ENCODE measurements at places on chromosomes 6 and 20.

GRCh38 chr6:21034345-21034744, 500.1 kb downstream of the CDKAL1 start:
- DNase-seq, result no peak

GRCh38 chr6:36150283-36150682, 20.0 kb downstream of the MAPK13 start:
- DNase-seq, result no peak

- no peak for DNase-seq
Observed at GRCh38 chr6:146884728-146885127, 286.0 kb downstream of the ADGB start.

DNA sequence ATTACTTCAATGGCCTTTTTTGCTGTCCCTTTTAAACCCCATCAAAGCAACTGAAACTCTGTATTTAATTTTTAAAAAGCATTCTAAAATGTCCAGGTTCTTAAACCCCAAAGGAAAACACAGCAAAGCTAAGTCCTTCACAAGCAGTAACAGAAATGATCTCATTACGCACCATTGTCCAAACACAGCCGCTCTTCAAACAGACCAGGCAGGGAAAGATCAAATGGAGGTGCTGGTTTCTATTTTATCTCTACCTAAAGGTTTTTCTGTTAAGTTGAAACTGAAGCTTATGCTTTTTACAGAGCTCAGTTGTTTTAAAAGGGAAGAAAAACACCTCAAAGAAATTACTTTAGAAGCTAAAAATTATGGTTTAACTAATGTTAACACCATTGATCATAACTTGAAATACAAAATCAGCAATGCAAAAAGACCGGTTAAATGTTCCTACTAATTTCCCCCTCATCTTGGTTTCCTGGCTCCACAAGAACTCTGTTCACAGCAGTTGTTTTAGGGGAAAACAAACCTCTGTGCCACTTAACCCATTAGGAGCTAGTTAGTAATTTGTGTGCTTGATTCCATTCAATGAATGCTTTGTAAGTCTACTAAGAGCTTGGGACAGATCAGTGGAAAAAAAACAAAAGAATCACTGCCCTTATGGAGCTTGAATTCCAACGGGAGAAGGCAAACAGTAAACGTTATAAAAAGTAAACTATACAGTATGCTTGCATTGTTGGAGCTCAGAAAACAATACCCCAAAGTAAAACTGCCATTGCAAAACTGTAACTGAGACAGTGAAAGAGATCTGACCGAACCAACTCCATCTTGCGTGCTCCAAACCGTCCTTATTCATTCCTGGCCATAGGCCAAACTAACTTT, 87.4 kb downstream of the CD24 start:
- no peak for DNase-seq

DNA sequence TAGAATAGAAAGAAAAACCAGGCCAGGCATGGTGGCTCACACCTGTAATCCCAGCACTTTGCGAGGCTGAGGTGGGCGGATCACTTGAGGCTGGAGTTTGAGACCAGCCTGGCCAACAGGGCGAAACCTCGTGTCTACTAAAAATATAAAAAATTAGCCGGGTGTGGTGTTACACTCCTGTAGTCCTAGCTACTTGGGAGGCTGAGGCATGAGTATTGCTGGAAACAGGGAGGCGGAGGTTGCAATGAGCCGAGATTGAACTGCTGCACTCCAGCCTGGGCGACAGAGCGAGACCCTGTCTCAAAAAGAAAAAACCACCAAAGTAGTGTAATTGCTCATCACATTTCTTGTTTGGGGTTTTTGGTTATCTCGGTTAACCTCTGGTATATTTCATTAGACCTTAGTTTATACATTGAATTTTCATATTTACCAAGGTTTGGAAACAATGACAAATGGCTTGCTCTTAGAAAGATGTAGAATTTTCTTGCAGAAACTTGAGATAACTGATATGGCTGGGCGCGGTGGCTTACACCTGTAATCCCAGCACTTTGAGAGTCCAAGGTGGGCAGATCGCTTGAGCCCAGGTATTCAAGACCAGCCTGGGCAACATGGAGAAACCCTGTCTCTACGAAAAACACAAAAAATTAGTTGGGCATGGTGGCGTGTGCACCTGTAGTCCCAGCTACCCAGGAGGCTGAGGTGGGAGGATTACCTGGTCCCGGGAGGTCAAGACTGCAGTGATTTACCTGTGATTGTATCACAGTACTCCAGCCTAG, 14.2 kb downstream of the ITCH start:
- no peak for DNase-seq

DNA sequence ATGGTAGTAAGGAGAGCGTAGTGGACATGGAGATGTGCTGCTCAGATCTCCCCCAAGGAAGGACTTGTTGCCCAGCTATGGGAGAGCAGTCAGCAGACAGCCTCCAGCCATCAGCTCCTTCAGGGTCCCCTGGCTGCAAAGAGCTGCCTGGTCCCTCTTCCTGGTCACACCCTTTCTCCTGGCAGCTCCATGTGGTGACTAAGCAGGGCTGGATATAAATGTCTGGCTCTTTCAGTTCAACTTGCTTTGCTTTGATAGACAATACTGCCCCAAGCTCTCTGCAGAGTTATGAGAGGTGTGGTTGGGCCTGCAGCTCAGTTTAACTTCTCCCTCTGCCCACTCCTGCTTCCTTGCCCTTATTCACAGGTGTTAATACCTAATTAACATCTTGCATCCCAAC, 64.1 kb upstream of the DDR1 start:
- DNase-seq, result no peak

DNA sequence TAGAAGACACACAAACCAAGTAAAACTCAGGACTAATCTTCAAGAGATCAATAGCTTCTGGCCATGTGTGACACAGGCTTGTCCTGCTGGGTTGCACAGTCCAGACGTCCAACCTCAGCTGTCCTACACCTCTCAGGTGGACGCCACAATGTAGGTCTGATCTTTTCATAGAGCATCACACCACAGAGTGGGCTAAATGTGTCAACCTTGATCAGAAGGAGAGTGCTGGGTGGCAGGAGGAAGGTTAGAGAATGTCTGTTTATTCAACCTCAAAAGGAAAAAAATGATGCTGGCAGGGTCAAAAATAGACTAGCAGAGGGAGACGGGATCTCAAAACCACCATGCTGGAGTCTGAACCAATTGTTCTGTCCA, 41.7 kb downstream of the GFOD1 start:
- no peak for DNase-seq

DNA sequence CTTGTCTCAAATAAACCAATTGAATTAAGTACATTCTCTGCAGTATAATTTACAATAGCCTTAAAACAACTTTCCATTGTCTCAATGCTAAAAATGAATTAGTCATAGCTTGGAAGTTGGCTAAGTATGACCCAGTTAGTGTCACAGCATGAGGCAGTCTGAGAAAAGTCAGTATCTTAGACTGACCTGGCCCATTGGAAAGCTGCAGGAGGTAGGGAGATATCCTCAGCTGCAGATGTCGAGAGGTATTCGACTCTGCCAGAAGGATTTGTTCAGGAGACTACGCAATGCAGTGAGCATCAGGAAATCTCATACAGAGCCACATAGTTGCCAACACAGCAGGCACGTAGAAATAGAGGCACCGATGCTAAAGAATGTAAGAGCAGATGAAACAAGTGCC, 350.9 kb upstream of the NRSN1 start:
- DNase-seq, result no peak

- no peak for DNase-seq
Observed at GRCh38 chr6:149881066-149881766, 16.7 kb downstream of the RAET1E start.

GRCh38 chr20:32070282-32070681, 18.2 kb downstream of the HCK start:
- DNase-seq, result no peak

DNA sequence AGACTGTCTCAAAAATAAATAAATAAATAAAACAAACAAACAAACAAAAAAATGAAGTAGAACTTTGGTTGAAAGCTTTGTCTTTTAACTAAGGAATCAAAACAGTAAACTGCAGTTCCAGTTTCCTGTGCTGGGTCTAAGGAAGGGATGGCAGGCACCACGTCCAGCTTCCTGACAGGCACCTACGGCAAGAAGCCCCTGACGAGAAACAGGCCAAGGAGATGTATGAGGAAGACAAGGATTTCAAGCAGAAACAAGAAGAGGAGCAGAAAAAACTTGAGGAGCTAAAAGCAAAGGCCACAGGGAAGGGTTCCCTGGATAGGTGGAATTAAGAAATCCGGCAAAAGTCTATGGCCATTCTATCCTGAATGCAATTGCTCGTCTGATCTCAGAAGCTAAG, 8.8 kb downstream of the SNX3 start:
- no peak for DNase-seq

GRCh38 chr20:60288945-60289344, 330.7 kb downstream of the CDH26 start:
- no peak for DNase-seq

DNA sequence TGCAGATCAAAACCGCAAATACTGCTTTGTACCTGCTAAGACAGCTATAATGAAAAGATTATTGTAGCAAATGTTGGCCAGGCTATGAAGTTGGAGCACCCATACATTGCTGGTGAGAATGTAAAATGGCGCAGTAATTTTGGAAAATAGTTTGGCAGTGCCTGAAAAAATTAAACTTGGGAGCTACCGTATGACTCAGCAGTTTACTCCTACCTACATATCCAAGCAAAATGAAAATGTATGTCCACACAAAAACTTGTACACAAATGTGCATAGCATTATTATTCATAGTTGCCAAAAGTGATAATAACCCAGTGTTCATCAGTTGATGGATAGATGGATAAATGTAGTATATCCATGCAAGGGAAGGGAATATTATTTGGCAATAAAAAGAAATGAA, 13.3 kb downstream of the DSTN start:
- DNase-seq, result no peak

- no peak for DNase-seq
Observed at GRCh38 chr20:36070451-36070850, 84.1 kb upstream of the EPB41L1 start.

GRCh38 chr20:32823078-32823477, 3.3 kb downstream of the MAPRE1 start:
- no peak for DNase-seq

GRCh38 chr6:156189714-156190113, 587.5 kb upstream of the ARID1B start:
- DNase-seq, result no peak

DNA sequence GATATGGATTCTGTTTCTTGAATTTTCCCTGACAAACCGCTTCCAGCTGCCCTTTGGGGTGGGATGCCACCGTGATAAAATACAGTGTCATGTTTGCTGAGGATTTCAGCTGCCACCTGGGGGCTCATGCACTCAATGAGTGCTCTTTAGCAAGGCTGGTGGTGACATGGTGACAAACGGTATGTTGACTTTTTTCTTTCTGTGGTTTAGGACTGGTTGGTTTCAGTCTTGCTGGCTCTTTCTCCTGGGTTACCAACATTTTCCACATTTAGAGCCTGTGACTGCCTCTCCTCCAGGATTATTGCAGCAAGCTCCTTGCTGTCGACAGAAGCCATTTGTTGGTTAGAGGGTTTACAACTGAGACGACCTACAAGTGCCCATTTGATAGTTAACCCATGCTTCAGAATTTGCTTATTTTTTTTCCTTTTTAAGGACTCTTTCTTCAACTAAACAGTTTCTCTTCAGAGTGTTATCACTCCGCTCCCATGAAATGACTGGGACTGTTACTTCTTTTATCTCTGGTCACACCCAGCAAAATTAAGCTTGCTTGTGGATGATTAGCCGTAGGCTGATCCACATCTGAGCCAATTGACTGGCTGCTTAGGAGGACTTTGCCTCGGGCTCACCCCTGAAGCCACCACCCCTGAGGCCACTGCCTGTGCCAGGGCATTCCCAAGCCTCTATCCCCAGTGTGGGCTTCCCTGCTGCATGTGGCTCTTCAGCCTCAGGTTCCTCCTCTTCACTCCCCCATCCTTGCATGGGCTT, 48.4 kb upstream of the CDYL start:
- no peak for DNase-seq

GRCh38 chr6:53702316-53702715, 36.8 kb upstream of the KLHL31 start:
- DNase-seq, result no peak

GRCh38 chr6:129402244-129402643, 307.7 kb downstream of the ARHGAP18 start:
- no peak for DNase-seq

- no peak for DNase-seq
Observed at GRCh38 chr6:140401761-140402160, 1027.3 kb upstream of the CITED2 start.

- no peak for DNase-seq
Observed at GRCh38 chr6:47446669-47447330, 30.8 kb upstream of the CD2AP start.

DNA sequence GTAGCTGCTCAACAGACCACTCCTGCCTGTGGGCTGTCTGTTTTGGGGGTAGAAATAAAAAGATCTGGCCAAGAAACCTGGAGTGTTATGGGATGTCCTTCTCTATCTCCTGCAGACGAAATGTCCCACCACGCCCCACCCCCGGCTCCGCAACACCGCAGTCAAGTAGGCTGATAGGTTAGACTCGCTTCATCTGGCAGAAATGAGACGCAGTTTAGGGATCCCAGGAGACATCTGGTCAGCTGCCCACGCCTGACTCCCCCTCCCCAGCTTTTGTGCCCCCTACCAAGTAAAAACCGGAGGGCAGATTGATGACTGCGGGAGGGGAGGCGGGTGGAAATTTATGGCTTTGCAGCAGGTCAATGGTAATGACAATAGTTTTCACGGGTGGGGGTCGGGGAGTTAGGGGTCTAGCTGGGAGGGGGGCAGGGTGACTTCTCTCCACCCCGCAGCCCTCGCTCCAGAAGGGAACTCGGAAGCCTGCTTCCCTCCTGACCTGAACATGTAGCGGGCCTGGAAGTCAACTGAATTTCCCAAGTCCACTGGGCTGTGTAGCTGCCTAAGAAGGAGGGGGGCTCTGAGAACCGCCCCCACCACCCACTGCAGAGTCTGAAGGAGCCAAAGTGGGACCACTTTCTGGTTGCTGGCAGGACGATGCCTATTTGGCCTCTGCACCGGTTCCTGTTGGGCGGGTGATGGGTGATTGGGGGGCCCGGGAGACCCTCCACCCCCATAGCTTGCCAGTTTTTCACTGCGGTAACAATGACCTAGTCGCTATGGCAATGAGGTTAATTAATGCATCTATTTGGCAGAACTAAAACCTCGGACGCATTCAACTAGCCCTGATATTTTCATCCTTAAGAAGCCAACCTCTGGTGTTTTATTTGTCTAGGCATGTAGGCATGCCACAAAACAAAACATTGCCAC, 25.7 kb downstream of the PMEPA1 start:
- no peak for DNase-seq

- no peak for DNase-seq
Observed at GRCh38 chr6:130625825-130626527, 201.2 kb upstream of the SMLR1 start.

DNA sequence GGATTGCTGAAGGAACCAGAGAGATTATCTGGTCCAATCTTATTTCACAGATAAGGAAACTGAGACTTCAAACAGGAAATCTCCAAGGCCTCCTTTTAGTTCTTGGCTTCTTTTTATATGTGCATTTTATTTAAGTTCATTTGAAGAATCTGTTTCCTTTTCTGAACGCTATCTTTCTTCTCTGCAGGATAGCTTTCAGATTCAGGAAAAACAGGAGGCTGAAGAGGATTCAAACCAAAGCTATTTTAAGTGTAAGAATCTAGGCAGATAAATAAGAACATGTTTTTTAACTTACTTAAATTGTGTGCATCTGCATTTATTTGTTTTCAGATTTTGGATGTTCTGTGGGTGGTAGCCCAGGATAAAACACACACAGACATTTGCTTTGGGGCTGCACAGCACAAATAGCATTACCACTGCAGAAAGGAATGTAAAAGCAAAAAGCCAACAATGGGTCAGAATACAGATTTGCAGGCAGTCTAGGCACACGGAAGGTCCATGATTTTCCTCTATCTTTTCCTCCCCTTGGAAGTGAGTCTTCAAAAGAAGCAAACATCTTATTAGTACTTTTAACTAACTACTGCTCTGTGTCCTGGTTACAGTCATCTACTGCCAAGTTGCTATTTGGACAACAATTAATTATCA, 188.8 kb upstream of the TBX18 start:
- no peak for DNase-seq
